ENCODE measurements at places on chromosomes 4 and X.

DNA sequence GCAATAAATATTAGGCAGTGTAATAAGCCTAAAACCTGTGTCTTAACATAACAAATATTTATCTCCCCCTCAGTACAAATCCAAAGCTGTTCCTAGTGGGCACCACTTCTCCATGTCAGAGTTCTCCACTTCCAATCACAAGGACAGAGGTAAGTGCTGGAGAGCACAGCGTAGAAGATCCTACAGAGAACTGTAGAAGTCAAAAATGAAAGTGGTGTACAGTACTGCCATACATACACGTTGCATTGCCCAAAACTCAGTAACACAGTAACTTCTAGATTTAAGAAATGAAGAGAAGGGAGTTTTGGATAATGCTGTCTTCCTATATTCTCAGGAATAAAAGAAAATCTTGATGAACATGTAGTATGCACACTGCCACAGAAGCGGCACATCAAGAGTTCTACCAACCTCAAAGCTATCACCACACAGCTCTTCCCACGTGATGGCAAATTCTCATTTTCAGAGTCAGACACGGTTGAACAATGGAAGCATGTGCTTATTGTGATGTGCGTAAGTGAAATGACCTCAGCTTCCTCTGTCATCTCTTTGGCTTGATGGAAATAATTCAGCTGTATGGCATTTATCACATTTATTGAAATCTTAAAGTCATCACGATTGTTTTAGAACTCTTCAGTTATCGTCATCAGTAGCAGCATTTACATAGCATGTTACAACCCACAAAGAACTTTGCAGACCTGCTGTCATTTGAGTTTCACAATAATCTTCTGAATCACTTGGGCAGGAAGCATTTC, 27.1 kb upstream of the SPANXN4 start:
- DNase-seq = no peak

GRCh38 chr4:1717129-1718094, 3.7 kb downstream of the TMEM129 start:
- no peak for DNase-seq

DNA sequence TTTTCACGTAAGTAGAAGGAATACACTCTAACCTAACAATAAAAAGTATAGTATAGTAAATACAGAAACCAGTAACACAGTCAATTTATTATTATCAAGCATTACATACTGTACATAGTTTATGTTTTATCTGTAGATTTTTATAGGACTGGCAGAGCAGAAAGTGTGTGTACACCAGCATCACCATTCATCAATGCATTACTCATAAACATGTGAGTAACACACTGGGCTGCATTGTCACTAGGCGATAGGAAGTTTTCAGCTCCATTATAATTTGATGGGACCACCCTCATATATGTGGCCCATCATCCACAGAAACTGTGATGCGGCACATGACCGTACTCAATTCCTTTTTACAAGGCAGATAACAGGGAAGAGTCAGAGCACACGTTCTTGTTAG, 137.8 kb upstream of the RBPJ start:
- no peak for DNase-seq

DNA sequence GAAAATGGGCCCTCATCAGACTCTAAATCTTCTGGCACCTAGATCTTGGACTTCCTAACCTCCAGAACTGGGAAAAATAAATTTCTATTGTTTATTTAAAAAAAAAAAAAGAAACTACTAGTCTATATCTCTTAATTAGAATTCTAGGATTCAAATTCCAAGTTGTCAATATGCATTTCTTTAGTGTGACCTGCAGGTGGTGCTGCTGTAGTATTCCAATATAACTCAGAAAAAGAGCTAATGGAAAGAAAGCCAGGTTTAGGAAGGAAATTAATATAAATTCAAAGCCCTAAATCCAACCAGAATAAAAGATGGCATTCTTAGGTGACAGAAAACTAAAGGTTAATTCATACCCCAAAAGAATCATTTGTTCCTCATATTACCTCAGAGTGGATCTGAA, 80.0 kb upstream of the NALF2 start:
- DNase-seq = no peak

DNA sequence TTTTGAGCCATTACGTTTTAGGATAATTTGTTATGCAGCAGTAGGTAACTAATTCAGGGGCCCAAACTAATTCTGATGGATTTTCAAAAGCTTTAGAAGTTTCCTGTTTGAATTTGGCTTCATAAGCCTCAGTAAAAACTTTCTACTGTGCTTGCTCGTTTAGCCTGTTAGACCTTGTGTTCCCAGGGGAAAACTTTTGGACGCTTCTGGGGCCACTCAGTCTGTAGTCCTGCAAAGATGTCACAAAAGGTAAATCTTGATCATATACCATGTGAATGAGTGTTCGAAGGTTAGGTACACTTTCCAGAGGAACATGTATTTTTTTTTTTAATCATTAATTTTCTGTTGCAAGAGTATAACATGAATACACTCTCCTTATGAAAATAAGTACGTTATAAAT, 70.7 kb downstream of the SUPT20HL2 start:
- DNase-seq = no peak

GRCh38 chr4:88938138-88938537, 118.8 kb downstream of the FAM13A start:
- DNase-seq = no peak

- DNase-seq = no peak
Measured at GRCh38 chrX:23854122-23854521, 53.6 kb downstream of the APOO start.

- DNase-seq = no peak
Measured at GRCh38 chrX:9447906-9448305, 17.0 kb upstream of the TBL1X start.

DNA sequence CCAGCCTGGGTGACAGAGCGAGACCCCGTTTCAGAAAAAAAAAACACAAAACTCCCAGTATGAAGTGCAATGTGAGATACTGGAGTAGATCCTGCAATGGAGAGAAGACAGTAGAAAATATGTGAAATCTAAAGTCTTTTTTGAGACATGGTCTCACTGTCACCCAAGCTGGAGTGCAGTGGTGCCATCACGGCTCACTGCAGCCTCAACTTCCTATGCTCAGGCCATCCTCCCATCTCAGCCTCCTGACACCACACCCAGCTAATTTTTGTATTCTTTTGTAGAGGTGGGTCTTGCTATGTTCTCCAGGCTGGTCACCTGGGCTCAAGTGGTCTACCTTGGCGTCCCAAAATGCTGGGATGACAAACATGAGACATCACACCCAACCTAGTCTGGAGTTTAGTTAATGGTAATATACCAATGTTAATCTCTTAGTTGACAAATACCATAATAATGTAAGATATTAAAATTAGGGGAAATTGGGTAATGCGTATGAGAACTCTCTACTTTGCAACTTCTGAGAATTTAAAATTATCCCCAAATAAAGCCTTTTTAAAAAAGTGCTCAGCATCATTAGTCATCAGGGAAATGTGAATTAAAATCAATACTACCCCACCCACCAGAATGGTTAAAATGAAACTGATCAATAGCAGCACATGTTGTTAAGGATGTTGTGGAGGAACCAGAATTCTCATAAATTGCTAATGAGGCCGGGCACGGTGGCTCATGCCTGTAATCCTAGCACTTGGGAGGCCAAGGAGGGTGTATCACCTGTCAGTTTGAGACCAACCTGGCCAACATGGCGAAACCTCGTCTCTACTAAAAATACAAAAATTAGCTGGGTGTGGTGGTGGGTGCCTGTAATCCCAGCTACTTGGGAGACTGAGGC, 15.0 kb downstream of the RBMX start:
- no peak for DNase-seq
